ENCODE measurements at places on chromosomes 12 and 14. TPM values are rescaled to one million over a fixed set of nuclear protein-coding genes. Genes with fewer than 3 reads are reported as not detected.

DNA sequence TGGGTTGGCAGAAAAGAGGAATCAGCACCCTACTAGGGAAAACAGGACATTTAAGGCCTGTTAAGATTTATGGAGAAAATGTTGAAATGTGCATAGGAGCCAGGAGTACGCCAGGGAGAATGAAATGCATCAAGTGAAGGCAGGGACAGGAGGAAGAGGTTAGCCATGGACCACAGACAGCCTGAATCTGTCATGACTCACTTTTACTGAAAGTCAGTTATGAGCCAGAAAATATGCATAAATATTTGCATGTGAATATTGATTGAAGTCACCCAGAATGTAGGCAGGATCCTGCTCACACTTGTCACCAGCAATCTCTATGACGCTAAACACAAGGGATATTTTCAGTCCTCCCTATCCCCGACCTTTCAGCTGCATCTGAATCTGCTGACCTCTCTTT is 25.1 kb upstream of the CDK17 start:
- DNase-seq = no peak

DNA sequence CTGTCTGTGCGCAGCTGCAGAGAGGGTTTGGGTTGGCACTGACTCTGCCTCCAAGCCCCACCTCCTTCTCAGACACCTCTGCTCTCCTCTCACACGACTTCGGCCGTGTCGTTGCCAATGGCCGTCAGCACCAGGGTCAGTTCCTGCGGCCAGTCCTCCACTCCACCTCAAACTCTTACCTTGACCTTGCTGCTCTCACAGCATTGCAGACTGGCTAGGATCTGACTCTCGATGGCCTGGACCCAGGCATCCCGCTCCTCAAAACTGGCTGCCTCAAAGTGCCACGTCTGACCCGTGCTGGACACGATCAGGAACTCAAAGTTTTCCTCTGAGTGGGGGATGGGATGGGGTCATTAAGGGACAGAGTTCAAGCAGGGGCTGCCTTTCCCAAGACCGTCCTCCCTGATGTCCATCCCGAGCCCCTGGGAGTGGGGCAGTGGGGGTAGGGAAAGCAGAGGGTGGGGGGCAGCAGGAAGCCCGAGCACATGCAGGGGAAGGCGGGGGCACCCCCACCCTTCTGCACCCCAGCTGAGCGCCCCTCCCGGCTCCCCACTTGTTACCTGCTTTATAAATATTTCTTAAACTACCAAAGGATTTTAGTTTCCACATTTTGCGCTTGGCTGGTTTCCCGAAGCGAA is 10.7 kb downstream of the AGAP2 start:
- DNase-seq = no peak

- DNase-seq = no peak
These were observed at the start of gene LRRC43 for GRCh38 chr12:122182887-122183587. TSS of gene LRRC43 (plus strand) at chr12:122183123. CDS start at chr12:122183145, 22 bp downstream.

The LUM gene
- polyA plus RNA-seq = not detected

The PNMA1 gene
- 47.8 TPM for polyA plus RNA-seq

- peak; percentile 98 for DNase-seq
These were observed at the start of gene ZBTB25 for GRCh38 chr14:64503434-64504309. TSS of gene ZBTB25 (minus strand) at chr14:64503838. CDS start at chr14:64490533, 13,305 bp downstream.

DNA sequence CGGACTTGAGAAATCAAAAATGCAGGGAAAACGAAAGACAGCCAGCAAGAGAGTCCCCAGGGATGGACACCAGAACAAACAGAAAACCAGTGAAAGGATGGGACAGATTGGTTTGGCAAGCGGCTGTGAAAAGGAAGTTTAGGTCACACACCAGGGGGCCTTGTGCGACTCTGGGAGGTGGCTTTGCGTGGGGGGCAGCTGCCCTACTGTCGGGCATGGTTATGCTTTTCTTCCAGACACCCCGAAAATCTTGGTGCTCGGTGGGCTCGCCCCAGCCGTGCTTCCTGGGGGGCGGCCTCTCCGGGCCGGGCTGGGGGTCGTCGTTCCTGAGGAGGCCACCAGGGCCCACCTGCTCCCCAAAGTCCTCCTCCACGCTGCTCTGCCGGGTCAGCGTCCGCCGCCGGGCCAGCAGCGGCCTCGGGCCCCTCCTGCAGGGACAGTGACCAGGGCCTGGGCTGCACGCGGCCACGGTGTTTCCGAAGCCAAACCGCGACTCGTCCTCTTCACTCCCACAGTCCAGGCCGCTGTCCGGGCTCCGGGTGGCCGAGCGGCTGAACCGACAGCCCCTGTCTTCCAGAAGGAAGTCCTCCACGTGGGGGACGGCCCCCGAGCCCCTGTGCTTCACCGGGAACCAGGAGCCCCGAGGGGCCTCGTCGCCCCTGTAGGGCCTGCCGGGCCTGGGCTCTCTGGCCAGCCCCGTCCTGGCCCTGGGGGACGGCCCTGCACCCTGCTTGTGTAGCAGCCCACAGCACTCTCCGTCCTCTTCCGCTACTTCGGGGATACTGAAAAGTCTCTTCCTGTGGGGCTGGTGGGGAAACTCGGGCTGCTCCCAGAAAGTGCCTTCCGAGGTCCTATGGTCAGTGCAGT is 86.5 kb downstream of the PIWIL1 start:
- no peak for DNase-seq

DNA sequence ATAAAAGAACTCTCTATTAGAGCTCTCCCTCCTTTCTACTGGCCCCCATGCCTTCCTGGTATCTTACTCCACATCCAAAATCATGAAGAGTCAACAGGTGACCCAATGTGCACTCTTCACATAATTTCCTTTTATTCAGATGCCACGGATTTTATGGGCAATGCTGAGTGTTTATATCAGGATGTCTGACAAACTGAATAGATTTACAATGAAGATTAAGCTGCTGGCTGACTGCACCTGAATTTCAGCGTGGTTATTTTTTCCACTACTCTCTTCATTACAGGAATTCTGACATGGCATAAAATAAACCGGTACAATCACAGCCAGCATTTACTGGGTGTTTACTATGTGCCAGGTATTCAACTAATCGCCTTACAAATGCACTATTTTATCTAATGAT is 29.4 kb upstream of the CERS5 start:
- no peak for DNase-seq

- DNase-seq = no peak
These were observed 377.7 kb downstream of the SLC16A7 start for GRCh38 chr12:59973515-59973914.

DNA sequence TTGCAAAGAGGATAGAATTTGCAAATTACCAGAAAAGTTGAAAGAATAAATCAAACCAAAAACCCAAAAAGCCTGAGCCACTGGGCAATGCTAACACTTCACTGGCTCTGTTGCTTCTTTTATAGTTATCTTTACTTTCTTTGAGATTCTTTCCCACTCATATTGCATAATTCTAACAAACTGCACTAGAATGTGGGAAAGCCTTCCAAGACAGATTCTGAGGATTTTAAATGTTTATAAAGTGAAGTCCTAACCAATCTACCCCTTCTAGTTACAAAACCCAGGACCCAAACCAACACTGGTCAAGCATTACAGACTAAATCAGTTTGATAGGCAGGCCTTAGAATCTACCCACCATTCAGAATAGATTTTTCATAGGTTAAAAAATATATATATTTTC is 150.9 kb downstream of the MED13L start:
- no peak for DNase-seq

DNA sequence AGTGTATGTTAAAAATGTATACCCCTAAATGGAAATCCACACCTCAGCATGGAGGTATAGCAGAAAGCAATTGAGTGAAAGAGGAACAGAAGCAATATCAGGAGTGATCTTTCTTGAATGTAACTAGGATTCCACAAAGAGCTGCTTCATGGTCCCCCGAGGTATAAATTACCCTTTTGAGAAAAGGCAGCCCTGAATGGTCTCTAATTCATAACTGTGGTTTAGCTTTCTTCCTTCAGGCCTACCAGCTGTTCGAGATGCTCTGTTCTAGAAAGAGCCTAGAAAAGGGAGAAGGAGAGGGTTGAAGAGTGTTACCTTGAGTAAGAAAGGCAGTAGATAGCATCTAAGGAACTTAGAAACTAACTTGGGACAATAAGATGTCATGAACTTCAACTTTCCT is 42.9 kb upstream of the CSRNP2 start:
- no peak for DNase-seq

- DNase-seq = no peak
These were observed 461.1 kb downstream of the LRIG3 start for GRCh38 chr12:58459191-58459590.
